Stimulated activated CD4-positive, alpha-beta T cell treated with anti-CD3 and anti-CD28 coated beads, Interleukin-12 subunit alpha, Interleukin-12 subunit beta, amount 100 ng/mL, for 24 hours (primary cell): ENCODE measurements at places on chromosomes 13 and 19.
A peak's percentile ranks its signal among the peaks of the same experiment; 100 is the strongest.

DNA sequence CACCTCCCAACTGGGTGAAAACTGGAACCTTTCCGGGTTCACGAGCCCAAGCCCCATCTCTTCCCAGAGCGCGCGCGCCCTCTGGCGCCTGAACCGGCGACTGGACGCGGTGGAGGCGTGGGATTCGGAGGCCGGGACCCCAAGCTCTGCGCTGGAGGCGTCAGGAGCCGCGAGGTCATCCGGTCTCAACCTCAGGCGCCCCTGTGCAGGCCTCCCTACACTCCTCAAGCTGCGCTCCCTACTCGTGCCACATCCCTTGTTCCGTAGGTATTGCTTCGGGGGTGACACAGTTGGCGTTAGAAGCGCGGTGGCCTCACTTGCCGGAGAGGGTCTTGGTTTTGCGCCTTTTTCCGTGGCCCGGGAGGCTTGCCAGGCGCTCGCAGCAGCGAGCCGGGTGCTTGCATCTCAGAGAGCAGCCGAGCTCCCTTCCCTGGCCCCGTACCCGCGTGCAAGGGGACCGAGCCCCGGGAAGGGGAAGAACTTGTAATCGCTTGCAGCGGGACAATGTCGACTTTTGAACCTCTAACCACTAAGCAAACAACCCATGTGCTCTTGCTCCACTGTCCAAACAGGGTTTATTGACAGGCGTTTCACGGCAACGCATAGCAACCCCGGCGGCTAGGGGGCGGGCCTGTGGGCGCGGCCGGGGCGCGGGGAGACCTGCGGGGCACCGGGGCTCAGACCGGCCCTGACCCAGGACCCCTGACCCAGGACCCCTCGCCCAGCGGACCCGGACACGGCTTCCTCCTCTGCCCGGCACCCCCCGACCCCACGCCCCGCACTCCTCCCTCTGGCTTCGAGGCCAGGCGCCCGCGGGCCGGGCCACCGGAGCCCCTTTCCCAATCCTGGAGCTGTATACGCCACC lies 8.5 kb downstream of the CDX2 start:
- DNase-seq: peak; percentile 35

DNA sequence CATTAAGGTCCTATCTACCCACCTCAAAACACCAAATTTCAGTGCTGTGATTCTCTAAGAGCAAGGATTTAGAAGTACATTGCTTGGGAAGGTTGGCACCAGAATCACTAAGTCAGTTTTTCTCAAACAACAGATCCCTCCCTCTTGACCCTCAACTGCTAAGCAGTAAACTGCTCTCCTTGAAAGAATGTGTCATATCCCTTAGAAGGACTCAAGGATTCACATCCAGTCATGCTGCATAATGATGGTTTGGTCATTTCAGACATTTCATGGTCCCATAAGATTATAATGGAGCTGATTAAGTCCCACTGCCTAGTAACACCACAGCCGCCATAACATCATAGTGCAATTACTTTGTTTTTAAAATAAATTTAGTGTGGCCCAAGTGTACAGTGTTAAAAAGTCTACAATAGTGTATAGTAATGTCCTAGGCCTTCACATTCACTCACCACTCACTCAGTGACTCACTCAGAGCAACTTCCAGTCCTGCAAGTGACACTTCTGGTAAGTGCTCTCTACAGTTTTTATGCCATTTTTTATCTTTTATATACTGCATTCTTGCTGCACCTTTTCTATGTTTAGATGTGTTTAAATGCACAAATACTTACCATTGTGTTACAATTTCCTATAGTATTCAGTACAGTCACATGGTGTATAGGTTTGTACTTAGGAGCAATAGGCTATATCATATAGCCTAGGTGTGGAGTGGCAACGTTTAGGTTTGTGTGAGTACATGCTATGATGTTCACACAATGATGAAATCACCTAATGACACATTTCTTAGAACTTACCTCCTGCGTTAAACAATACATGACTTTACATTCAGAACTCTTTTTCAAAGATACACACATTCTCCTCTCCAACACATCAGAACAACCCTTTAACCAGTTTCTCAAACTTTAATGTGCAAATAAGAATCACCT lies 15.7 kb upstream of the CCDC169 start:
- DNase-seq: no peak

DNA sequence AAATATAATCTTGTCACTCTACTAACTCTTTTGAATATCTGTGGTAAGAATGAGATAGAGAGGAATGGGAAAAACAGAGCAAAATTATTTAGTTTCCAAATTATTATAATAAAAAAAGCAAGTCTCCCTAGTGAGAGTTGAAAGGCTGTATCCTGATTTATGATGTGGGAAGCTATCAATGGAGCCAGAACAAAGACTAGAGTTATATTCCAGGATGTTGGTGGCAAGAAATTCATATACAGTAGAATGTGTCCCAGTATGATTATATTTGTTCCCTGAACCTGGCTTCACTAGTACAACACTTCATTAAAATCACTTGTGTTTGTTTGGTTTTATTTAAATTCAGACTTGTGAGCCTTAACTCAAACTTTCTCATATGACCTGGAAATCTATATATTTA lies 630.3 kb downstream of the GPC5 start:
- no peak for DNase-seq

DNA sequence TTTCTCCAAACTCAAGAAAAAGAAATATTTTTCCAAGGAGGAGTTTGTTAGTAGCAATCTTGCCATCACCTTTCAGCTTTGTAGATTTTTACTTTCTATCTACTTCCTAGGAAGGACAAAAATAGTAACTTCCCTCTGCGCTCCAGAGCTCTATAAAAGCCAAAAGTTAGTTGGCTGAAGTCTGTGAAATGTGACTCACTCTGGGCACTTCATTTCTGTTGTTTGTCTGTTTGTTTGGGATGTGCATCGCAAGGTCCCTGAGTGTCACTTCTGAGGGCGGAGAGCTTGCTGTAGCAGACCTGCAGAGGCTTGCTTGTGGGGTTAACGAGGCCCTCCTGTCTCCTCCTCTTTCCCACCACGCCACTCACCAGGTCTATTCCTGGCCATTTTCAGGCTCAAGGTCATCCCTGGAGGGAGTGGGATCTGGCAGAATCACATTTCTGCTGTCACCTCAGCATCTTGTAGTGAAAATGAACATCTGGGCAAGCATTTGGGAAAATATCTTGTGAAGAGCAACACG lies 307.6 kb downstream of the GPC6 start:
- no peak for DNase-seq

DNA sequence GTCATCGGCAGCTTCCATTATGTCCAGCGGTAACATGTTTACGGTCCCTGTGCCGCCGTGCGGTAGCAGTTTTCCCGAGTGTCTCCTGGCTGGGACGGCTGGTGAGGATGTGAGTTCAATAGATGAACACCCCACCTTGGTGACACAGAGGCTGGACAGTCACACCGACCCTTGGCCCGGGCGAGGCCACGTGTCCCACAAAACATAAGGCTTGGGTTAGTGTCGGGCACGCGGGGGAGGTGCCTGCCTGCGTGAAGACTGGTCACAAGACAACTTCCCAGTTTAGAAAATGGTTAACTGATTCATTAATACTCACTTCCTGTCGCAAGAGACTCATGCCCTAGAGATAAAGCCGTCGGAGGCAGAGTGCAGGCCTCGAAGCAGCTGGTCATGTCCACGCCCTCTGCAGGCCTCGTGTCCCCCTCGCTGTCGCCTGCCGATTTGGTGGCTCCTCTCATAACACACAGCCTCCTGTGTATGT lies 17.2 kb downstream of the RASA3 start:
- no peak for DNase-seq

GRCh38 chr13:95624020-95624419 lies 20.5 kb downstream of the DZIP1 start:
- no peak for DNase-seq

DNA sequence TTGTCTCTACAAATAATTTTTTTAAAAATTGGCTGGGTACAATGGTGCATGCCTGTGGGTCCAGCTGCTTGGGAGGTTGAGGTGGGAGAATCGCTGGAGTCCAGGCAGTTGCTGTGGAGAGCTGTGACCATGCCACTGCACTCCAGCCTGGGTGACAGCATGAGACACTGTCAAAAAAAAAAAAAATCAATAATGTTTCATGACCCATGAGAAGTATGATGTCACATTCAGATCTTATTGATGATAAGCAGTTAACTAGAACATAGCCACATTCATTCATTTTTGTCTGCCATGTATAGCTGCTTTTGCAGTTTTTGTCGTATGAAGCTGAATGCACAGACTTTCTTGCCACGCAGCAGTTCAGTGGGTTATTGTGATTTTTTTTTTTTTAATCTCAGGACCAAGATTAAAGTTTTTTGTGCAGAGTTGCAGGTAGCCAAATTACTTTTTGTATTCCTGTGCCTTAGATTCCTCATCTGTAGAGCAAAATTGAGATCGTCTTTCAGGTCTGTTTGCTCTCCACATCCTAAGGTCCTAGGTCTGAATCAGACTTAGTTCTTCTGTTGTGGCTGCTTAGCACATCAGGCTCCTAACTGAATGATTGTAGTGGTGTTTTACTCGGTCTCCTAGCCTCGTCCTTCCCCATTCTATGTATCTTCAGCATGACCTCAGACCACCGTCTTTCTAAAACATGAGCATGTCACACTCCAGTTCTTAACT lies 145.2 kb downstream of the GGACT start:
- no peak for DNase-seq

GRCh38 chr13:98847780-98848179 lies 95.3 kb upstream of the SLC15A1 start:
- DNase-seq: no peak

DNA sequence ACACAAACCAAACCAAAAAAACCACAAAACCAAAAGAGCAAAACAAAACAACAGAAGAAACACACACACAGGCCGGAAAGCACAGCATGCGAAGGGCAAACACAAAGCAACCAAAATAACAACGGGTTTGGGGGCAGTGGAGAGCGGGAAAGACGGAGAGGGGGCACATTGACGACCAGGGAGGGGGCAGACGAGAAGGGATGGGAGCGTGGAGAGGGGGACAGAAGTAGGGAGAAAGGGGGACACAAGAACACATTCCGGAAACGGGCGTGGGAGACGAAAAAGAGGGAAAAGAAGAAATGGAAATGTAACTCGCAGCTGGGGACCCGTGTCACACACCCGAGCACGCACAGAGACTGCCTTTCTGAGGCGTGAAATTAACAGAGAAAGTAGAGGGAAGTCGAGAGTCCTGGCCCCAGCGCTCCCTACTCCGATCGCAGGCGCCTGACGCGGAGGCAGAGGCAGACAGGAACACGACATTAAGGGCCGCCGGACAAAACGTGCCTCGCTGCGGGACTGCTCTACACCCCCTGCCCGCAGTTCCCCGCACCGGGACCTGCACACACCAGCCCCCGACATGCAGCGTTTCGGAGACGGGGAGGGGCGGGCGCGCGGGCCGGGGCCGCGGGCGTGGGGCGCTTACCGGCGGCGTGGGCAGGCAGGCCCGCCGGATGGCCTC lies 652 bp downstream of the POU4F1 start:
- no peak for DNase-seq

GRCh38 chr13:98273824-98274742 lies 97.0 kb upstream of the RNF113B start:
- no peak for DNase-seq

DNA sequence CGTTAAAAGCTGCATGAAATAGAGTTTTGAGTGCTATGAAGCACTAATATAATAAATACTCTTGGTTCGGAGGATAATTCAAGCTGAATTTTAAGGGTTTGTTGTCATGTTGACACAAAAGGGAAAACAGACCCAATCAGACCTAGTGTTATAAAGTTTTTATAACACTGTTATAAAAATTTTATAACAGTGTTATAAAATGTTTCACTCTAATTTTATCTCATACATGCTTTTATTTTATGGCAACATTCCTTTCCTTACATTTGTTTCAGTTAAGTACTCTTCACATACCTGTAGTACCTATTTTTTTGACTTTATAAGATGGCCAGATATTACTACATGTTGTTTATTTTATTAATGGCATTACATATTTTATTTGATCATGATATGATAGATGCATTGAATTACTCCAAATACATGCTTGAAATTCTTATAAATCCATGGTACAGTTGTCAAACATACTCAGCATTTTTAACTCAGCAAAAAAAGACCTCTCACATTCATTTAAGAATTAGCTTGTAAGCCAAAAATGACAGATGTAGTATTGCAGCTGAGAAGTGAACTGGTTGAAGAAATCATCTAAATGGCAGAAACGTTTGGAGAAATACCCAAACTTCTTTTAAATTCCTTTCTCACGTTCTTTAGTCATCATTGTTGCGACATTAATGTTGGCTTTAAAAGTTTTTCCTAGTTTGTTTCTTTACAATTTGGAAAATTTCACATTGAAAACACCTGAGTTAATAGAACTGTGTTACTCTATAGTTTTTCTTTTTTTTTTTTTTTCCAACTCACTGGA lies 104.5 kb downstream of the PIBF1 start:
- no peak for DNase-seq

- DNase-seq: peak; percentile 72
Observed at GRCh38 chr19:33416307-33417215, 43.1 kb downstream of the CEBPG start.

DNA sequence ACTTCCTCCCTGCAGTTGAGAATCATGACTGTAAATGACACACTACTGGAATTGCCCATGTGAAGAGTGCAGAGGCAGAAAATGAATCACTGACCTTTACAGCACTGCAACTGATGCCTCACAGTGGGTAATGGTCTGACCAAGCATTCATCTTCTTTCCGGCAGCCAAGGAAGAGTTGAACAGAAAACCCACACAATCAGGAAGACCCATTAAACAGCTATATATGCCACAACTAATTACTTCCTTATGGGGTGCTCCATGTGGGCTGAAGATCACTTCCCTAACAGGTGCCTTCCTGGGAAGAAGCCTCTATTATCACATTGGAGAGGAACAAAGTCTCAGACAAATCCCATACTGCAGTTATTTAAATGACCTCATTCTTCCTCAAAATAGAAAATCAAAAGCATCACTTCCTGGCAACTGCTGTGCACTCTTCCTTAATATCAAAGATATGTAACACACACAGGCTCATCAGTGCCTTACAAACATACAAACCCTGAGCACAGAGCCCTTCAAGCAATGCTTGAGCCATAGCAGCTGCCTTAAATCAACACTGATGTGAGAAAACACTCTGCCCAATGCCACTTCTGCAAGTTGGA lies 45.8 kb downstream of the RUBCNL start:
- DNase-seq: no peak

DNA sequence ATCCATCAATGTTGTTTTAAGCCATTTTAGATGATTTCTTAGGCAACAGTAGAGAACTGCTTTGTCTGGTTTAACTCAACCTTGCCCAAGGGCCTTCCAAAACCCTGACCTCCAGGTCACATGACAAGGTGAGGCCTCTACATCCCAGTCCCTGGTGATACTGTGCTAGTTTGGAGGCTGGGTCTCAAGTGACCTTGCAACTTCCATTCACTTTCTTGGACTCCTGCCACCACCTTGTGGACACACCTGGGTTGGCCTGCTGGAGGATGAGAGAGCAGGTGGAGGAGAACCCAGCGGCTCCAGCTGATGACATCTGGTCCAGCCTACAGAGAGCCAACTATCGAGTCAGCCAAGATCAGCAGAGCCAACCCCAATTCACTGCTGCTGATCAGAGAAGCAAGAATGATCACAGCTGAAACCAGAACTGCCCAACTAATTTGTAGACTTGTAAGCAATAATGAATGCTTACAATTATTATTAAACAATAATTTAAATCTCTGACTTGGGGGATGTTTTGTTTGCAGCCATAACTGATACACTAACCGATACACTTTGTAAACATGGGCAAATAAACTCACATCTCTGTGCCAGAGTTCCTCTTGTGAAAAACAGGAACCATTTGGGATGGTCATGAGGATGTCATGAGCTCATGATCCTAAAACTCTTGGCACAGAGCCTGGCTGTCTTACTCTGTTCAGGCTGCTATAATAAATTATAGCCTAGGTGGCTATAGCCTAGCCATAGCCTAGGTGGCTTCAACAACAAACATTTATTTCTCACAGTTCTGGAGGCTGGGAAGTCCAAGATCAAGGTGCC lies 11.5 kb downstream of the FAM187B start:
- DNase-seq: no peak

- no peak for DNase-seq
Observed at GRCh38 chr19:33266974-33267484, 35.3 kb downstream of the CEBPA start.
